Activated T-helper 17 cell treated with anti-CD3 and anti-CD28 coated beads, Interleukin-2, amount 50 U/mL, for 72 hours (primary cell): ENCODE measurements at places on chromosomes 1 and 21. TPM values are rescaled to one million over a fixed set of nuclear protein-coding genes. Genes with fewer than 3 reads are reported as not detected.

LCE1A gene
- not detected for total RNA-seq

SPATA17 gene
- not detected for total RNA-seq

LIPI gene
- not detected for total RNA-seq

MYBPHL gene
- not detected for total RNA-seq

ZNF683 gene
- not detected for total RNA-seq

B3GALT5 gene
- 0.03 TPM for total RNA-seq

VSIG8 gene
- total RNA-seq: not detected

SYT2 gene
- not detected for total RNA-seq

HSD3B1 gene
- total RNA-seq: not detected

NTMT2 gene
- not detected for total RNA-seq

CAPN9 gene
- total RNA-seq: not detected

ZBED6 gene
- total RNA-seq: 21.8 TPM

KCNT2 gene
- total RNA-seq: 0.48 TPM

AIRE gene
- not detected for total RNA-seq

MCOLN3 gene
- total RNA-seq: 0.43 TPM

CELA3B gene
- total RNA-seq: not detected

PAPPA2 gene
- total RNA-seq: 0.19 TPM

RBBP5 gene
- 14.6 TPM for total RNA-seq

NIPAL3 gene
- 38.5 TPM for total RNA-seq

FCRL5 gene
- total RNA-seq: not detected

LIX1L gene
- 43.4 TPM for total RNA-seq

SLC6A17 gene
- not detected for total RNA-seq

NCF2 gene
- 4.4 TPM for total RNA-seq

OR10Z1 gene
- total RNA-seq: not detected

SH3D21 gene
- 245 TPM for total RNA-seq

HSPB7 gene
- total RNA-seq: not detected

KRTAP19-3 gene
- total RNA-seq: not detected

TSPAN1 gene
- not detected for total RNA-seq

FAM76A gene
- 6.4 TPM for total RNA-seq

AADACL4 gene
- not detected for total RNA-seq

DLGAP3 gene
- 1.3 TPM for total RNA-seq

S100A2 gene
- total RNA-seq: 10.1 TPM

PARS2 gene
- 6.6 TPM for total RNA-seq

TYW3 gene
- 27.9 TPM for total RNA-seq

KMO gene
- not detected for total RNA-seq
